ENCODE measurements at places on chromosomes 12 and 14.

GRCh38 chr12:59472273-59472672 lies 123.6 kb upstream of the SLC16A7 start:
- no peak for DNase-seq

GRCh38 chr14:65846196-65846868 lies 433.8 kb downstream of the FUT8 start:
- no peak for DNase-seq

DNA sequence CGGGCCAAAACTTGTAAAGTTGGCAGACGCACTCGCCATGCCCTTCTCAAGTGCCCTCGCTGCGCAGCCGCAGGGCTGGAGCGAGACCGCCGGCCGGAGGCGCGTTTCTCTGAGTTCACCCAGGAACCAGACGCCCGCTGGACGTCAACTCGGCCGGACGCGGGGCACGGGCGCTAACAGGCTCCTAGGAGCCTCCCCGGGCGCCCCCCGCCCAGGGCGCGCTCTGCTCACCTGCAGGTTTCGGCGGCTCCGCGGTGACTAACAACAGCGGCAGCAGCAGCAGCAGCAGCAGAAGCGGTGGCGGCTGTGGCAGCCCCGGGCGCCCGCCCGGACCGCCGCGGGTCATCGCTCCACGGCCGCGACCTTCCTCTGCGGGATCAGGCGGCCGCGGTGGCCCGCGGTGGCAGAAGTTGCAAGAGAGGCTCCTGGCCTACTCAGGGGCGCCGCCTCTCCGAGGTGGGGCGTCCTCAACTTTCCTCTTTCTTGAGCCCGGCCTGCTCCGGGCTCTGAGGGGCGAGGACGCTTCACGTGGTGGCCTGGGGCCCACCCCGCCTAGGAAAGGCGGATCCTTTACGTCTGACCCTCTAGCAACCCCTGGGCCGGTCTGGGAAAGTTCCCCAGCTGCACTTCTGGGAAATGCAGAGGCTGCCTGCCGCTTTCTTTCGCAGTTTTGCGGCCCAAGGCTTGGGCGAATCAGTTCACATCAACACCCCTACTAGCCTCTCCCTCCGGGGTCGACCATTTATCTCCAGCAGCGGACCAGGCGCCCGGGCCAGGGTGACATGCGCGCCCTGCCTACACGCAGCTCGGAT lies at the start of gene PLBD1:
TSS of gene PLBD1 (minus strand) at position 533 of the 812 bp plus-strand sequence. CDS start at position 346, 187 bp downstream.
- DNase-seq: no peak

- no peak for DNase-seq
Measured at GRCh38 chr12:27866373-27867101, 86.5 kb upstream of the MANSC4 start.

DNA sequence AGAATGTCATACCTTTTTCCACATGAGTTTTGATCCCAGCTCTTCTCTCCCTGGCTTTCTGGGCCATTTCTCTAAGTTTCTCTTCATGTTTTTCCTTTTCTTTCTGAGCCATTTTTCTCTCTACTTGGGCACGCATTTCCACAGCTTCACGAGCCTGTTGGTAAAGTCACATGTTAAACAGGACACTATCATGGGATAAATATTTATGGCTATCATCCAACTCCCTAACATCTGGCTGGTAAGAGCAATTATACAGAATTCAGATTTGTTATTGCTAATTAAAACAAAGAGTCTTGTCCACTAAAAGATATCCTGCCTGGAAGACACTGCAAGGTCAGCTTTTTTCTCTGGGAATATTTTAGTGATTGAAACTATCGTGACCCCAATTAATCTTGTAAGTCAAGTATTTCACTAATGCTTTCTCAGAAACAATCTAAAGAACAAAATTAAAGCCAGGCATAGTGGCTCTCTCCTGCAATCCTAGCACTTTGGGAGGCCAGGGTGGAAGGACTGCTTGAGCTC lies 23.1 kb downstream of the SLIRP start:
- DNase-seq: no peak

DNA sequence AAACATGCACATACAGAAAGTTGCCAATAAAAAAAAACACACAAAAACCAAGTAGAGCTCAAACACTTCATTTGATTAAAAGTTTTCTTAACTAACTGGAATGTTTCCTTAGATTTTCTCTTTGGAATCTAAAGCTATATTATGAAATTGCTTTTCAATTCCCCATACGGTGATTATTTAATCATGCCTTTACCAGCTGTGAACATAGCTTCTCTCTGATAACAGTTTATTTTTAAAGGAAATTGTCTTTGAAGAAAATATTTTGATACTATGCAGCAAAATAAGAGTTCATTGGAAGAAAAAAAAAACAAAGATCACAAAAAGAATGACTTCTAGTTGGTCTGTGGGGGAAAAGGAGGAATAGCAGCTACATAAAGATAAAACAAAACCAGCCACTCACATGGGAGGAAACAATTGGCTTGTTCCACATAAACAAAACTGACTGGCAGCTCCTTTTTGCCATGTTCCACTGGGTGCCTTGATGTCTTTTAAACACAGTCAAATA lies 71.4 kb downstream of the BMP4 start:
- no peak for DNase-seq

DNA sequence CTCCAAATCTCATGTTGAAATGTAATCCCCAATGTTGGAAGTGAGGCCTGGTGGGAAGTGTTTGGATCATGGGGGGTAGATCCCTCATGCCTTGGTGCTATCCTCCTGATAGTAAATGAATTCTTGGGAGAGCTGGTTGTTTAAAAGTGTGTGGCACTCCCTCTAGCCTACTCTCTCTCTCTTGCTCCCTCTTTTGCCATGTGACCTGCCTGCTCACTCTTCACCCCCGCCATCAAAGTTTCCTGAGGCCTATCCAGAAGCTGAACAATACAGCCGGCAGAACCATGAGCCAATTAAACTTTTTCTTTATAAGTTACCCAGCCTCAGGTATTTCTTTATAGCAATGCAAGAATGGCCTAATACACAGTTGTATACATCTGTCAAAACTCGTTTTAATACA lies 62.5 kb downstream of the BCL2L14 start:
- DNase-seq: no peak

GRCh38 chr12:4133029-4133428 lies 140.5 kb upstream of the CCND2 start:
- no peak for DNase-seq

DNA sequence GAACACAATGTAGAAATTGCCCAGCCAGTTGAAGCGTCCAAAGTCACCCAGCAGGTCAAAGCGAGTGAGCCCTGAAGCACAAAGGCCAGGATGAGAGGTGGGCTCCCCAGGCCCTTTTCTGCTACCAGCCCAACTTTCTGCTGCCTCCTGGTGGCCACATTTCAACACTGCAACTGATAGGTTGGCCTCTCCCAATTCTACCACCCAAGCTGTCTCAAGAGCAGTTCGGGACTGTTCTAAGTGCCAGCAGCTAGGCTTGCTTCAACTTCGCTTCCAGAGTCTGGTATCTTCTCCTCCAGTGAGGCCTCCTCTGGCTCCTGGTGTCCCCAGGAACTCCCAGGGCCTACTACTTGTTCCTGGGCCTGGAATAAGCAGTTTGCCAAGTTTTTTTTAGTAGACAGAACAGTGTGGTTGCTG lies 3.4 kb upstream of the DHH start:
- peak; percentile 81 for DNase-seq

DNA sequence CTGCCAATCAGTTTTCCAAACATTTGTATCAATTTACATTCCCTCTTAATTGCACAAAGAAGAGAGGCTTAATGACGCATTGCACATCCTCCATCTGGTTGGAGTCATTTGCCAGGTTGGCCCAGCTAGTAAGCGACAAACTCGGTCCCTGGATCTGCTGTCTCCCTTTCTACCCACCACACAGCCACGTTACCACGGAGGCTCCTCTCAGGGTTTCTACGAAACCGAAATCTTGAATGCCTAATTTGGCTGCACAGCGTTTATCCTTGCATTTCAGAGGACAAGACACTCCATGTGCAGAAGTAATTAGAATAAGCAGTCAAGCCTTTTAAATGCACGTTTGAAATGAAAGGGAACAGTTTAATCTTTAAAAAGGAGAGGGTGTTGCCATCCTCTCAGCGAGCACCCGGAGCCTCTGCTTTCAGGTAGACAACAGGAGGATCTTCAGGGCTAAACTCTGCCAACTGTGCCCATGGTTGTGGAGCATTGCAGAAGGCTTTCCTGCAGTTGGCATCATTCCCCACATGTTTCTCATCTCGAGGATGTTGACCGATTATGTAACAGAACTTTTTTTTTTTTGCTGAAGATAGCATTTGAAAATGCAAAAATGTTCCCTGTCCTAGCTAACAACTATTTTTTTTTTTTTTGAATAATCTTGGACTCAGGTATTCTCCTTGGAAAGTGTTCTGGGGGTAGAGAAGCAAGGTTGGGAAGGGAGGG lies 37.8 kb downstream of the SLC24A4 start:
- DNase-seq: no peak

DNA sequence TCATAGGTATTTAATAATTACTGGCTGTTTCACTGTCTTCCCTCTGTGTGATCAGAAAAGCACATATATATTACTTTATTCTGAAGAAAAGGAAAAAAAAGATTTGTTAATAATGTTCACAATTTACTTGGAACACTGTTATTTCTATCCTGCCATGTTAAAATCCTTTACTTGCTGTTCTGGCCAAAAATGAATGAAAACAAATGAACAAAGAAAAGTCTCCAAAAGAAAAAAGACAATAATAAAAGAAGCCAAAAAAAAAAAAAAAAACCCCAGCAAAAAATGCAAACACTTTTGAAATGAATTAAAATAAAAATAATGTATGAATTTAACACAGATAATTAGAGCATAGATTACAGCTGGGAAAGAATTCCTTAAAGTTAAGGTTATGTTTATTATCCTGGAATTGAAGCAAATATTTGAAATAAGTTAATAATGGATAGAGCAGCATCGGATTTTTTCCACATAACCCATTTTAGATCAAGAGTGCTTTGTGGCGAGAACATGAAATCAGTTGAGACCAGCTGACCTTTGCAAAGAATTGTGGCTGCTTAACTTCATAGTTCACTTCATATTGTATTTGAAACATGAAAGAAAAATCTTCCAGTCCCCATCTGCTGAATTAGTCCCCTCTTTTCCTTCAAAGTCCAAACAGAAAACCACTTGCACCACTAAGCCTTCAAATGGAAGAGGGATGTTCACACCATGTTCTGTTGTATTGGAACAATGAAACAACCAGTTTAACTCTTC lies 444.8 kb downstream of the ADAMTS20 start:
- DNase-seq: no peak

DNA sequence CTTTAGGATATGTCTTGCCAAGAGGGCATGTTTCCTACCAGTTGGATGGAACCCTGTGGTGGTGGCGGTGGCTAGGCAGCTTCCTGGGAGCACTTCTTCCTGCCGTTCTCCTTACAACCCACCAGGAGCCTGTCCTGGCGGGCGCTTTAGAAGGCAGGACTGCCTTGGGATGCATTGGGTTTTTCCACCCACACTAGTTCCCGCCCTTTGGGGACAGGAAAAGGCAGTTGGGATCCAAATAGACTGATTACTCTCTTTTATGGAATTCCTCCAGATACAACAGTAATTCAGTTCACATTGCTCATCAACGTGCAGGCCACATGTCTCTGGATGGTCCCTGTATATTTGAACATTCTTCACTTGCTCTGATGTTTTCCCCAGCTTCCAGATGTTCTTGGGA lies 305.7 kb upstream of the SSTR1 start:
- no peak for DNase-seq

GRCh38 chr14:61350427-61351270 lies 29.3 kb downstream of the PRKCH start:
- no peak for DNase-seq

GRCh38 chr12:130762319-130762675 lies 46.2 kb upstream of the RIMBP2 start:
- no peak for DNase-seq

GRCh38 chr12:62697893-62698292 lies 231.3 kb downstream of the MON2 start:
- DNase-seq: no peak

- no peak for DNase-seq
Measured at GRCh38 chr12:100651694-100652093, 78.2 kb downstream of the GAS2L3 start.

GRCh38 chr12:115135800-115136211 lies 451.8 kb upstream of the TBX3 start:
- no peak for DNase-seq

DNA sequence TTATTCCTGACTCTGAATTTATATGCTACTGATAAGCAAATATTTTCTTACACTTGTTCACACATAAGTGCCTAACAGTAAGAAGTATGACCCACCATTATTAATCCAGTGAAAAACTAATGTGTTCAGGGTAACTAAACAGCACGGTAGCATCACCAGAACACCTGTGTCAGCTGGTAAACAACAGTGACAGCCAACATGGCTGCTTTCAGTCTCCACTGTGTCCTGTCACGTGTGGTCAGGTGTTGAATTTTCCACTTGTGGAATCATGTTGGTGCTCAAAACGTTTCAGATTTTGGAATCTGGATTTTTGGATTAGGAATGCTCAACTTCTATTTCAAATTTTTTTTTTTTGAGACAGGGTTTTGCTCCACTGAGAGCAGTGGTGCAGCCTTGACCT lies 14.3 kb upstream of the ATP23 start:
- no peak for DNase-seq

GRCh38 chr12:108515916-108516315 lies 839 bp downstream of the FICD start:
- DNase-seq: peak; percentile 28

- no peak for DNase-seq
Measured at GRCh38 chr12:111117017-111117416, 196.6 kb upstream of the MYL2 start.

GRCh38 chr12:29201746-29202145 lies 52.7 kb downstream of the FAR2 start:
- no peak for DNase-seq

DNA sequence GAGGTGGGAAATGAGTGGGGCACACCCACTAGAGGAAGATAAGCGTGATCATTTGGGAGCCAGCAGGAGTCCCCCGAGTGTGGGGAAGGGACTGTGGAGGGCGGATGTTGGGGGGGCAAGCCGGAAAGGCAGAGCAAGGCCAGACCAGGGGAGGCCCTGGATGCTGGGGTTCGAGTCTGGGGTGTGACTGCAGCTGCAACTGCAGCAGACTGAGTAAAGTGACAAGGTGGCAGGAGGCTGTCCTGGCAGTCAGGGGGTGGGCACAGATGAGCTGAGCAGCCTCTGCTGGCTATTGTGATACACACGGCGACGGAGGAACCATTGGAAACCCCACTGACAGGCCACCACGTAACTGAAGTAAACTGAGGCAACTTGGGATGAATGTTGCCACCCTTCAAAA lies 110.2 kb downstream of the LGMN start:
- DNase-seq: no peak

- no peak for DNase-seq
Measured at GRCh38 chr12:13167906-13168305, 28.6 kb upstream of the EMP1 start.

- no peak for DNase-seq
Measured at GRCh38 chr12:48643011-48643410, 39.0 kb downstream of the KANSL2 start.
